ENCODE measurements at places on chromosomes 4 and X. TPM values are rescaled to one million over a fixed set of nuclear protein-coding genes. Genes with fewer than 3 reads are reported as not detected.
A peak's percentile ranks its signal among the peaks of the same experiment; 100 is the strongest.

DNA sequence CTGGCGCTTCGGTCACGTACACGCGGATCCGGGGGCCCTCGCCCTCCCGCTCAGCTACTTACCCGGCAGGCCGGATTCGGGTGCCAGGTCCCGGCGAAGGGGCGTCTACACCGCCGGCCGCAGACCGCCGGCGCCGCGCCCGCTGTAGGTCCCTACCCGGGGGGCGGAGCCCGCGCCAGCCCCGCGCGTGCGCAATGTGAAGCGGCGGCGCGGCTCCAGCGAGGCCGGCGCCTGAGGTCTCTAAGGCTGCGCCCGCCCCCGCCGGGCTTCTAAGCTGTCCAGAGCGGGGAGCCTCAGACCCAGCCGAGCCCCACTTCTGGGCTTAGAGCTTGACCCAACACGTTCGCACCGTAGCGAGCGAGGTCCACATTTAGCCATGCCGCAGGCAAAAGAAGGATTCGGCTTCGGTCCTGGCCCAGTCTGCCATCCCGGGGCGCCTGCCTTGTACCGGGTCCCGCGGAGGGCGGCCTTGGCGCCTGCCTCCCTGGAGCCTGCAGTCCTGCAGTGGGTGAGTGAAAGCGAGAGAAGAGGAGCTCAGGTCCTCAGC is at the start of gene ZNF518B:
Gene ZNF518B, minus strand, starts transcription at position 172 of the 547 bp plus-strand sequence. CDS start 11,098 bp downstream, outside the sequence.
- DNase-seq, result peak; percentile 90

GRCh38 chr4:166518315-166518714 is 645.3 kb downstream of the TLL1 start:
- no peak for DNase-seq

DNA sequence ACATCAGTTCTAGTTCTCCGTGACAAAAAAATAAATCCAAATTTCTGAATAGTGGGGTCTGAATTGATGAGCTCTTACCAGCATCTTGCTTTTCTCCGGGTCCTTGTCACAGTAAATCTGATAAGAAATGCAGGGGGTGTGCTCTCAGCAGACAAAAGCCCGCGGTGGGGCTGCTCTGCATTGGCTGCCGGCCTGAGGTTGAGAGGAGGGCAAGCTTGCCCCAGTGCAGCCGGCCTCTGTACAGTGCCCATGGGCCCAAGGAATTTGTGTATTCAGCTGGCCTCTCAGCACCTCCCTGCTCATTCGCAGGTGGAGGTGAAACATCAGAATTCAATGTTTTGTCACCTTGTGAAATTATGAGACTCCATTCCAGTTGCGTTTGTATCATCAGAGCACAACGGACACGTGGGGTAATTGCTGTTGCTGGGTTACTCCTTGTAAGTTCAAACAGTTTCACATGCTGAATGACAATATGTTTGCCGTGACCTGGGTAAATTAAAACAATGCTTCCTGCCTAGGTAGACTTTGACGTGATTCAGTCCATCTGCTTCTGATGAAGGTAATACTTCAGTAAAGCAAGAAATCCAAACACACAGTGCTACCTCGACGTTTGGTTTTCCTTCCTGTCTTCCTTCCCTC is 596.4 kb downstream of the MID1IP1 start:
- DNase-seq, result no peak

- peak; percentile 93 for DNase-seq
Measured at GRCh38 chr4:1809754-1810502, 16.8 kb downstream of the FGFR3 start.

GRCh38 chr4:36761607-36762006 is 480.2 kb downstream of the DTHD1 start:
- no peak for DNase-seq

DNA sequence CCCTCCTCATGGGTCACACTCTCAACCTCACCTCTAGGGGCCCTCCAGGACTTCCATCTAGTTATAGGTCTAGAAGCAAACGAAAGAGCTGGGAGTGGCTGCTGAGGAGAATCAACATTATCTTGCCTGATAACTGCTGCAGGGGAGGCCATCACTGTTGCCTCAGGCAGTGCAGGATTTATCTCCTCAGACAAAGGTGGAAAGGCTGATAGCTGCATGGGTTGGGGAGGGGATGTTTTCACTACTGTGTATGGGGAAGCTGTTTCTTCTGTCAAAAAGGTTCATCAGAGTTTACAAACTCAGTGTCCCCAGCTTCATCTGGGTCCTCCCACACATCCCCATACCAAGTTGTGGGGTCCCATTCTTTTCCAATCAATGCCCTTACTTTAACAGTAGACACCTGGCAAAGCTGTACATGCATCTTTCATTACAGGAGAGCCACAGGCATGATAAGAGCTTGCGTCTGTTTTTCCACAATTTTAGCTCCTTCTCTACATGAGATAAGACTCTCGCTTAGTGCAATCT is 17.6 kb upstream of the PRDM8 start:
- DNase-seq, result no peak

DNA sequence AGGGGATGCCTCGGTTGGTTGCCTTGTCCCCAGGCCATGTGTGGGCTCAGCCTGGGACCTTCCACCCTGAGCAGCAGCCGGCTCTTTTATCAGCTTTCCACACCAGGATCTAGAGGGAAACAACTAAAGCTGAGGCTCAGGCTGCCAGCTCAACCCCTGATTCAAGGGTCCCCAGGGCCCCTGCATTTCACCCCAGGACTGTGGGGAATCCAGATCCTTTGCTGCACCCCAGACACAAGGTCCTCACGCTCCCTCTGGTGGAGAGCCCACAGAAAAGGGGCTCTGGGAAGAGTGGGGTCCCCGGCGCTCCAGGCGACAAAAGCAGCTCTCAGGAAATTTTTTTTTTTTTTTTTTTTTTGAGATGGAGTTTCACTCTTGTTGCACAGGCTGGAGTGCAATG is 64.3 kb downstream of the ZFYVE28 start:
- DNase-seq, result no peak

DNA sequence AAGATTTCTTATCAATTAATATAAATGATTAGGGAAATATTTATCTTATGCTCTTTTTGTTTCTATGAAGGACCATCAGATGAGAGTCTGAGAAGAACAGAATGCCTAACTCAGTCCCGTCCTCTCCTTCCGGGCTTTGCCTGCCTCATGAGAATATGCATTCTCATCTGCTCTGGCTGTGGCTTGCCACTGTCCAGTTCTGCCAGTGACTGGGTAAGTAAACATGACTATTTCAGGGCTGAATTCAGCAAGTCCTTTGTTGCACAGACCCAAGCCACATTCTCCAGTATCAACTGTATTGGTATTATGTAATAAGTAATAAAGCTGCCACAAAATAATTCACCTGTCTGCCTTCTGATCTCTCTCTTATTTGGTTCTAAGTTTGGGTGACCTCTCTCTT is 110.7 kb downstream of the WDFY3 start:
- no peak for DNase-seq

DNA sequence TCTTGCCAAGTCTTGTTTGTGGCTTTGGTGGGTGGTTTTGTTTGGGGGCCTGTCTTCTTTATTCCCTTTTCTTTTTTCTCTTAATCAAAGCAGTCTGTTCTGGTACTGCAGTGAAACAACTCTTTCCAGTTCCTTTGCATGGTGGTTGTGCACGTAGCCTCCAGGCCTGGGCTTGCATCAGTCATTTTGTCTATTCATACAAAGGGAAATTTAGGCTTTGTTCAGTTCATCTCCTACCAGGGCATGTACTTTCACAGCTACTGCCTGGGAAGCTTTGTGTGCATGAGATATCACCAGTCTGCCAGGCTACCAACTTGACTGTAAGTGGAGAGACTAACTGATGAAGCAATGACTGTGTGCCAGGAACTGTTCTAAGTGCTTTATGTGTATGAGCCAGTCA is 8.5 kb downstream of the TRIM2 start:
- DNase-seq, result no peak

GRCh38 chrX:143669395-143669794 is 33.5 kb upstream of the SLITRK4 start:
- DNase-seq, result no peak

GRCh38 chrX:2652106-2652505 is 39.0 kb upstream of the CD99 start:
- DNase-seq, result no peak

DNA sequence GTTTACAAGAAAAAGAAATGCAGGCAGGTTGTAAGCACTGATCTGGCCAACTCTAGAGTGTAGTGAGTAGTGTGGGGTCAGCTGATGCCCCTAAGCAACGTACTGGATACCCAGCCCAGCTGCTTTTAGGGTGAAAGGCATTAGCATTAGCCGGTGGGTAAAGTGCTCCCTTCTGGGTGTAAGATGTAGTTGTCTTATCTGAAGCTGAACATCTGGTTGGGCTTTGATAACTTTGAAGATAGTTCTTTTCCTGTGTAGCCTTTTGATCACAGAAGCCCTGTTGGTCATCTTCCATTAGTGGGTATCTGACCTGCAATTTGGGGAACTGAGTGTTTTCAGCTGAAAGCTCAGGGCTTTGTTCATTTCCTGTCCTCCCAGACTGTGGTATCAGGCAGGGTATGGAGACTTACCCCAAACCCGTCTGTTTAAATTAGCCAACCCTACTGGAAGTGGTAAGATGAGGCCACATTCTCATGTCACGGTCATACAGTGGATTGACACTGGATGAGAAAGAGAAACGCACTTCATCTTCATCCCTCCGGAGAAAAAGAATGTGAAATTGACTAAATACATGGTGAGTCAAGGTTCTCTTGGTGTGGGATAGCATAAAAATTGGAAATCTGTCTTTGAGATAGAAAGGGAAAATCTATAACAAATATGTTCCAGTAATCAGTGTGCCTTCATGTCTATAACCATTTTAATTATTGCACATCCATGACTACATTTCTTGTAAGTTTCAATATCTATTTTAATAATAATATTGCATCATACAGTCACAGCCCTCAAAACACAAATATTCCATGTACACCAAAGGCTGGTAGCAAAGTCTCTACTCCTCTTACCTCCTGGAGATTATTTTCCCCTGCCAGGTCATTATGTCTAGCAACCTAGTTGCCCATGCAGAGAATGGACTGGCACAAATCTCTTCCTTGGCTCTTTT is 8.7 kb downstream of the RHOH start:
- DNase-seq, result no peak

GRCh38 chrX:20672476-20672875 is 405.8 kb upstream of the RPS6KA3 start:
- no peak for DNase-seq

GRCh38 chrX:135981668-135982067 is 3.6 kb upstream of the SLC9A6 start:
- no peak for DNase-seq

GRCh38 chr4:71294301-71294700 is 44.5 kb upstream of the SLC4A4 start:
- DNase-seq, result no peak

GRCh38 chr4:98692411-98692810 is 34.0 kb upstream of the TSPAN5 start:
- no peak for DNase-seq

- DNase-seq, result no peak
Measured at GRCh38 chr4:13289391-13289790, 194.7 kb downstream of the RAB28 start.

DNA sequence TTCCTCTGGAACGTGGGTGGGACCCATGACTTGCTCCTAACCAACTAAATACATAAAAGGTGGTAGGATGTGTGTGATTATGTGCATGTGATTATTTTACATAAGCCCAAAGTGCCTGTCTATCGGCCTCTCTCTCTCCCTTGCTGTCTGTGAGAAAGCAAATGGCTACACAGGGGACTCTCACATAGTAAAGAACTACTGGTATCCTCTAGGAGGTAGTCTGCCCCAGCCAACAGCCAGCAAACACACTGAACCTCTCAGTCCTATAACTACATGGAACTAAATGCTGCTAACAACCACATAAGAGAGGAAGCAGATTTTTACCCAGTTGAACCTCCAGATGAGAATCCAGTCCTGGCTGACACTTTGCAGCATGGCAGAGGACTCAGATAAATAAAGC is 1249.4 kb downstream of the ADGRL3 start:
- DNase-seq, result no peak

DNA sequence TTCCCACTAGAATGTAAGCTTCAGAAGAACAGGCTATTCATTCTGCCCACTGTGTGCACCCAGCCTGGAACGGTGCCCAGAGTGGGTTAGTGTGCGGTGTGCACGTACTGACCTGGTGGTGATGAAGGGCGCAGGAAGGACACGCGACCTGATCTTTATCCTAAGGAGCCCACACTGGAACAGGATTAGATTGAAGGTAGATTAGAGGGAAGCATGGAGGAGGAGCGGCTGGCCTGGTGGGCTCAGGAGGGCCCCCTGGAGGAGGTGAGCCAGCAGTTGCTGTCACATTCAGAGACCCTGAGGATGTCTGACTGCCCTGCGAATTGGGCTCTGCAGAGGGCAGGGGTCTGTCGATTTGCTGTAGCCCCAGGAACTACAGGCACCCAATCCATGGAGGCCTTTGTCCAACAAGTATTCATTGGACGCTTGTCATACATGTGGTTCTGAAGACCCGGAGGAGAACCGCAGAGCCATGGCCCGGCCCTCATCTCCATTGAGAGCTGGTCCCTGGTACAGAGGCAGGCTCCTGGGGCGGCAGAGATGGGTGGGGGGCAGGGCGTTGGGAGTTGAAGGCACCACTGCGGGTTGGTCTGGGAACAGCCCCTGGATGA is 73.2 kb downstream of the HTRA3 start:
- DNase-seq, result no peak

DNA sequence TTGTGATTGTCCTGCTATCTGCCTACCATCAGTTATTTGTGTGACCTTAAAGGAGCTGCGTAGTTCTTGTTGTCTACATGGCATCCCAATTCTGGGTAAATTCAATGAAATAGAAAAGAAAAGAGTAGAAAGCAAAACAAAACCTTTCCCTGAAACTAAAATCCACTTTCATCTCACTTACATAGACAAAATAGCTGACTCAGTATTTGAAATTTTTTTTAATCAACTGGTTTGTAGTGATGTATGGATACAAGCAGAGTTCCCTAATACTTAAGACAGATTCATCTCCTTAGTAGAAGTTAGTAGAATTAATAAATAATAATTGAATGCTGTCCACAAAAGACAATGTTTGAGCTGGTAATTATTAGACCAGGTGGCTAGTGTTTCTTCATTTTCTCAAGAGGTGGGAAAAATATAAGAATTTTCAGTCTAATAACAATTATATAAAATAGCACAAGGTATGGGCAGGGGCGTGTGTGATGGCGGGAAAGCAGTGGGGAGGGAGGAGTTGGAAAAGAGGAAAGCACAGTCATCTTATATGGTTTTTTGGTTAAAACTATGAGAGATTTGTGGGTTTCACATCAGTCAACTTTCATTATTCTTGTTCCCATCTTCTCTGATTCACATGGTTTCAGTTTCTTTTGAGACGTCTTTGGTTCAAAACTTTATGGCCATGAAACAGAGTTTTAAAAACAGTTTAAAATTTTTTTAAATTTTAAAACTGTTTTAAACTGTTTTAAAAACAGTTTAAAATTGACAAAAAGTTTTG is 275.2 kb downstream of the SPRY1 start:
- DNase-seq, result no peak

GUCY1A1 gene
- 11.5 TPM for total RNA-seq

MAGEC2 gene
- not detected for total RNA-seq

TRIM61 gene
- not detected for total RNA-seq

TRPC5OS gene
- not detected for total RNA-seq

DRD5 gene
- total RNA-seq, result not detected

NUDT11 gene
- total RNA-seq, result 12.8 TPM

MAGEB17 gene
- not detected for total RNA-seq

TLR10 gene
- not detected for total RNA-seq

LDB2 gene
- 8.7 TPM for total RNA-seq

EREG gene
- total RNA-seq, result 2.2 TPM

FAM149A gene
- 2.0 TPM for total RNA-seq

CRMP1 gene
- 24.5 TPM for total RNA-seq
